HCEC 1CT (cell line): ENCODE measurements at places on chromosomes 11 and 22.

DNA sequence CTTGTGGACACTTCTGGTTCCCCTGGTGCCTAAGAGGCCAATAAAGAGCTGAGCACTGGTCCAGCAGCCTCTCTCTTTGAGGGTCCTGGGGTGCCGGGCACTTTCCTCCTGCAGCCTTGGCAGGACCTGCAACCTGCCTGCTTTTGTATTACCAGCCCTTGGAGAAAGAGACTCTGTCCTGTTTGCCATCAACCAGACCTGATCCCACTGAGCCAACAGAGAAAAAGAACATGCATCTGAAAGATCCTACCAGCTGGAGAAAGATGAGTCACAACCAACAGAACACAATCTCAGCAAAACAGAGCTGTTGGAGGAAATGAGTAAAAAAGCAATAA is 321.0 kb downstream of the DDX10 start:
- peak; percentile 76 for DNase-seq

DNA sequence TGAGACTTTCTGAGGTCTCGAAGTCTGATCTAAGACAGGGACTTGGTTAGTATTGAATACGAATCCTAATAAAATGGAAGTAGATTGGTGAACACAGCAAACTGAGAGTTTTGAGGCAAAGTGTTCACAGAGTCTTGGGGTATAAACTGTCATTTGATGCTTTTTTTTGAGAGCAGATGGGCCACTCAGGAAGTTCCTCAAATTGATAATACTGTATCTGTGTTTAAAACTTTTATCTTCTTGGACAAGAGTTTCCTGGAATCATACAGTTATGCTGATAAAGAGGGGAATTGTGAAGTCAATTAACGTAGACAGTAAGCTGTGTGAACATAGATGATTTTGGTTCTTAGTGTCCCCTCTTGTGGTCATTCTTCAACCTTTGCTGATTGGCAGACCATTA is 80.0 kb upstream of the CLPB start:
- no peak for DNase-seq

DNA sequence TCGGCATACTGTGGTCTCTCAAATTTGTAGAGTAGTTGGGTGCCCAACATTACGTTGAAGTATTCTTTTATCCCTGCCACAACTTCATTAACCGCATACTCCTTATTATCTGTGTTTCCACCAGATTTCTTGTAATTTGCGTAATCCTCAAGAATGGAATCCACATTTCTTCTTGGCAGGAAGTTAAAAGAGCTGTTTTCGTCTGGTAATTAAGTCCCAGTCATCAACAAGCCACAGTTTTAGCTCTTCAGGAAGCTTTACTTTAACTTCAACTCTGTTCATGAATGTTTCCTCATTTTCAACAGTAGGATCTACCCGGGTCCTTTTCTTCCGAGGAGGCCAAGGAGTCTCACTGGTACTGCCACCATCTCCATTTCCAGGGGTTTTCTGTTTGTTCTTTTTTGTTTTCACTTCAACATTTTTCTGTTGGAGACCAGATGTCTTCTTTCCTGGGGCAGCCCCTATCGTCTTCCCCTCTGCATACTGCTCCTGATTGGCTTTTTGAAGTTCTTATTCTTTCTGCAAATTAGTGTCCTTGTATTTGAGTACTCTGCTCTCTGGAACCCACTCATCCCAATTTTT is 30.3 kb downstream of the PDE3B start:
- DNase-seq, result no peak

DNA sequence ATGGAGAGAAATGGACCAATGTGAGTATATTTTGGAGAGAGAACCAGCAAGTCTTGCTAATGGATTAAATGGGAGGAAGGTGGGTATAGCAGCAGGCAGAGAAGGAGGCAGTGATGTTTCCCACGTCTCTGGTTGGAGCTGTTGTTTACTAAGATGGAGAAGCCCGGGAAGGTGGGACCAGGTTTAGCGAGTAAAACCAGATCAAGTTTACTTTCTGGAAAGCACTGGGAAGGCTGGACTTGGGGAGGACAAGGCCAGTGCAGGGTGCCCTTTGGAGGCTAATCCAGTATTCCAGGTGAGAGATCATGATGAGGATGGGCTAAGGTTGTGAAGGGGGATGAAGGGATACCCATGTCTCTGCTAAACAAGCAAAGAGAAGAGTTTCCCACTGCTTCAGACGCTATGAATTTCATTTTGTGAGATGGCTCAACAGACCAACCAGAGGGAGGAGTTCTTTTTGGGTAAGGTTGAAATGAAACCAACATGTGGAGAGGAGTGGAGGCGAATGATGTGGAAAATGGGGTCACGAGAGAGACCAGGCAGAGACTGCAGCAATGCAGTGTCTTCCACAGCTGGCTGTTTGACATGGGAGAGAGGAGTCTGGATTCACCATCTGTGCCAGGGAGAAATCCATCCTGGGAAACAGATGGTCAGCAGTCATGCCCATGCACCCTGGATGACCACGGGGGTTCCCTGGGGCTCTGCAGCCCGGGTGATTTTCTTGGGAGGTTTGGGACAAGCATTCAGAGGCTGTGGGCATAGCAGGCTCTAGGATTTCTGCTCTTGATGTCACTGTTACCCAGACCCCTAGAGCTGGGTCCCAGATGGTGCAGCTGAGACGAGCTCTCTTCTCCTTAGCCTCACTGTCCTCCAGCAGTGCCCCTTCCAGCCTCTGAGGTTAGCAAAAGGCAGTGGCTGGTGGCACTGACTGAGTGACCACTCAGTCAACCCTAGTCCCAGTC is 24.9 kb downstream of the COMMD9 start:
- no peak for DNase-seq

- no peak for DNase-seq
Measured at GRCh38 chr11:111833524-111833923, 37.9 kb downstream of the ALG9 start.

GRCh38 chr11:61546663-61547062 is 34.2 kb downstream of the SYT7 start:
- no peak for DNase-seq

DNA sequence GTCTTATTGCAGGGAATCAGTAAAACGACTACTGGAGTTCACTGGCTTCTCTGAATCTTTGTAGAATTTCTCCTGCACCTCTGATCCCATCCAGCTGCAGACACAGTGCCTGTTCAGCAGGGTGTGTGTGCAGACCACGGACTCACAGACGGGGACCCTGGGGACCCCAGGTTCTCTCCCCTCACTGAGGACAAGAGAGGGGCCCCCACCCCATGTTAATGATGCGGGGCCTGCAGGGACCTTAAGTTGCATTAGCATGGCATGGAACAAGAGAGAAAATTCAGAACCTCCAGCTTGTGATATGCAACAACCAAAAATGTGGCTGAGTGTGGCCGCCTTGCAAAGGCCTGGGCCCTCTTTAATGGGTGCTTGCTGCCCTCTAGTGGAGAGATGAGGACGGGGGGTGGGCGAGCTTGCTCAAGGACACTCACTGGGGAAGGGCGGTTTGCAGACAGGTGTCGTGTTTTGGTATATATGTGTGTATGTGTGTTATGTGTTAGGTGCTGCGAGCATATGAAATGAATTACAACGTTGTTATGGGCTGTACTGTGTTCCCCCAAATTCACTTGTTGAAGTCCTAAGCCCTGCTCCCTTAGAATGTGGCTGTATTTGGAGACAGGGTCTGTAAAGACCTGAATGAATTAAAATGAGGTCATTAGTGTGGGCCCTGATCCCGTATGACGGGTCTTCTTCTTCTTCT is 84.4 kb upstream of the SEPTIN5 start:
- DNase-seq, result peak; percentile 48

DNA sequence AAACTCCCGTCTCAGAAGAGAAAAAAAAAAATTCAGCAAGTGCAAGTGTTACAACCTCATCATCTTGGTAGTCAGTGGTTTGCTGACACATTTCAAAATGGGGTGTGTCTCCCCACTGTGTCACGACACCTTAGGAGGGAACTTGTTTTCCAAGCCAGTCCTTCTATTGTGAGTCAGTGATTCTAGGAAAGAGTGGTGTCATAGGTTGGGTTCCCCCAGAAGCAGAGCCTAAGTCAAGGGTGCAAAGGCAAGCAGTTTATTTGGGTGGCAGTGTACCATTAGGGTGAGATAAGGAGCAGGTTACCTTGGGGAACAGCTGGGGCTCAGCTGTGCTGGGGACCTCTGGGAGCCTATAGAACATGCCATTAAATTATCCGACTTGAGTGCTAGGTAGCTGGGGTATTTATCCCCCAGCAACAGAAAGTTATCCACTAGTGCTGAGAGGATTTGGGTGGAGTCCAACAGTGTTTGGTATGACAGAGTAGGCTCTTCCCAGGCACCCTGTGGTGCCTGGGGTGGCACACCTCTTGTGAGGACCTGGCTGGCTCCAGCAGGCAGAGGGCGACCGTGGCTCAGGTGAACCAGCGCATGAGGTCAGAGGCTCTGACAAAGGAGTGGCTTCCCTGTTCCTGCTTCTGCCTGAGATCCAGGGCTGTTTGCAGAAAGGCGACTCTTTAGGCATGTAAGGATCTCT is 41.7 kb downstream of the KIAA1671 start:
- DNase-seq, result no peak

- DNase-seq, result no peak
Measured at GRCh38 chr22:46064228-46064965, 85.9 kb upstream of the PPARA start.

- no peak for DNase-seq
Measured at GRCh38 chr22:30695871-30696655, 1.4 kb downstream of the OSBP2 start.

DNA sequence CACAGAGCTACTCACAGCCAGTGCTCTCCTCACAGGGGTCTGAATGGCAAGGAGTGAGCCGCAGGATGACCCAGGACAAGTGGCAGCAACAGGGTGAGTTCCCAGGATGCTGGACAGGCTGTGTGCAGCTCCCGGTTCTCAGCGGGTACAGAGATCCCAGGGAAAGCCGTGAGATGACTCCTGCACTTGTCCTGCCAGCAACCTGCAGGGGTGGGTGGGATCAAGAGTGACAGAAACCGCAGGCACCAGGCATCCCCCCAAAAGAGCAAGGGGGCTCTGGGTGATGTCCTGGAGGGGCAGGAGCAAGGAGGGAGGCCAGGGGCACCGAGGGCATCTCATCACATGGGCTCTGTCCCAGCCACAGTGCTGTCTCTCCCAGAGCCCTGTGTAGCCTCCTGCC is 15.9 kb upstream of the PRODH start:
- DNase-seq, result no peak

- peak; percentile 12 for DNase-seq
Measured at GRCh38 chr22:32389685-32390084, 22.4 kb downstream of the RTCB start.

- no peak for DNase-seq
Measured at GRCh38 chr11:87039371-87039770, 1.6 kb downstream of the TMEM135 start.
